ENCODE measurements at places on chromosomes 11 and 22.

- no peak for DNase-seq
Measured at GRCh38 chr22:48697223-48697622, 1130.5 kb downstream of the BRD1 start.

- DNase-seq = no peak
Measured at GRCh38 chr22:44802071-44802700, 49.8 kb downstream of the ARHGAP8 start.

DNA sequence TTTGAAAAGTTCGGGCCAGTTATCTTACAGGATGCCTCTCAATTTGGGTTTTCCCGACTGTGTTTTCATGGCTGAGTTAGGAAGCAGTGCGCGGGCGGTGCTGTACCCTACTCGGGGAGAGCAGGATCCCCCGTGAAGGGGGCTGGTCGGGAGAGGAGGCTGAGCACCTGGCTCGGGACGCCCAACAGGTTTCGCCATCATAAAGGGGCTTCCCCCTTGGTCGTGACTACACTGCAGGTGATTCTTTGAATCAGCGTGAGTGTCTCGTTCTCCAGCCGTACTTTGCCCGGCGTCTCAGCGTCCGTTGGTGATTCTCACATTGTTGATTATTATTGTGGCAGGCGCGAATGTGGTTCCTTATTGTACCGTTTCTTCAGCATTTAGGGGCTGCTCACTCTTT lies 46.6 kb downstream of the ST14 start:
- no peak for DNase-seq

- DNase-seq = no peak
Measured at GRCh38 chr11:59528711-59529110, 17.4 kb downstream of the OR4D9 start.

- no peak for DNase-seq
Measured at GRCh38 chr22:43393132-43393843, 18.5 kb upstream of the MPPED1 start.

GRCh38 chr11:20061776-20062175 lies 98.5 kb downstream of the DBX1 start:
- DNase-seq = no peak

GRCh38 chr11:63621071-63621470 lies 6.8 kb upstream of the PLAAT3 start:
- no peak for DNase-seq

Measured in iris pigment epithelial cell (primary cell).